Smooth muscle cell of the brain vasculature (primary cell): ENCODE measurements at places on chromosomes 2 and 18.

GRCh38 chr2:149720615-149721014 lies 133.0 kb upstream of the MMADHC start:
- no peak for DNase-seq

DNA sequence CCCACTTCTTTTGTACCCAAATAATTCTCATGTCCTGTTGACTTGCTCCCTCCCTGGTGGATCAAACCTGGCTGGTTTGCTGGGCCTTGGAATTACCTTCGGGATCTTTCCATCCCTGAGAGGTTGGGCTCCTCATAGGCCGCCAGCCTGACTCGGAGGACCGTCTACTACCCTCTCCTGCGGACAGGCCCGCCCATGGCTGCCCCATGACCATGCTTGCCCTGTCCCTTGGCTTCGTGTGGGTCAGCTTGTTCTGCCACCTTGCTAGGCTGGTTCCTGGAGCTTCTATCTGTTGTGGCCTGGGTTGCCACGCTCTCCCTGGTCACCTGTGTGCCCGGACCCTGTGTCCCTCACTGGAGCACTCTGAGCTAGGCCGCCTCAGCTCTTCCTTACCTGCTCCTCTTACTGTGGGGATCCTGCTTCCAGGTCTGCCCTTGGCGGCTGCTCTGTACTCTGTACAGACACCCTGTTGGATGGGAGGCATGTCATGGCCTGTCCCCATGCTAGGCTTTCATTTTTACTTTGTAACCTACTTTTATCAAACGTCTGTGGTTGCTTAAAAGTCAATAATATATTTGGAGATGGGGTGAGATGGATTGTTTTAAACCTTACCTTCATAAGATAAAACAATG lies 29.7 kb upstream of the FHL2 start:
- no peak for DNase-seq

- DNase-seq: no peak
Measured at GRCh38 chr2:172749388-172749787, 13.7 kb downstream of the RAPGEF4 start.

- peak; percentile 55 for DNase-seq
Measured at GRCh38 chr18:33440060-33441043, at the start of gene CCDC178. Gene CCDC178, minus strand, starts transcription at chr18:33440721. Its CDS starts 28,633 bp downstream, at chr18:33412088.

DNA sequence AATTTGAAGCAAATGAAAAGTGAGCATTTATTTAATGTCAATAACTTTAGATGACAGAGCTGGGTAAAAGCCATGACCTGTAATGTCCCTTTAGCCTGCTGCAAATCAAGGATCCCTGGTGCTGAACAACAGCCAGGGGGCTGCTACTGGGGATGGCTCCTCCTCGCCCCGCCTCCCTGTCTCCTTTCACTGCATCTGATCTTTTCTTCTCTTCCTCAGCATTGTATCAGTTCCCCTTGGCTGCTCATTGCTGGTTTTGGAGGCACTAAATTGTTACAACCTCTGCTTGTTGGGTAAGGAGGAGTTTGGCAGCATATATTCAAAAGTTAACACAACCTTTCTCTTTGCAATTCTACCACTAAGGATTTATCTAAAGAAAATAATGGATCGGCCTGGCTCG lies 236.3 kb upstream of the ID2 start:
- DNase-seq: no peak

- DNase-seq: peak; percentile 55
Measured at GRCh38 chr2:73089270-73090030, 17.9 kb upstream of the SFXN5 start.

GRCh38 chr2:128320906-128321771 lies 2.5 kb upstream of the HS6ST1 start:
- DNase-seq: no peak

DNA sequence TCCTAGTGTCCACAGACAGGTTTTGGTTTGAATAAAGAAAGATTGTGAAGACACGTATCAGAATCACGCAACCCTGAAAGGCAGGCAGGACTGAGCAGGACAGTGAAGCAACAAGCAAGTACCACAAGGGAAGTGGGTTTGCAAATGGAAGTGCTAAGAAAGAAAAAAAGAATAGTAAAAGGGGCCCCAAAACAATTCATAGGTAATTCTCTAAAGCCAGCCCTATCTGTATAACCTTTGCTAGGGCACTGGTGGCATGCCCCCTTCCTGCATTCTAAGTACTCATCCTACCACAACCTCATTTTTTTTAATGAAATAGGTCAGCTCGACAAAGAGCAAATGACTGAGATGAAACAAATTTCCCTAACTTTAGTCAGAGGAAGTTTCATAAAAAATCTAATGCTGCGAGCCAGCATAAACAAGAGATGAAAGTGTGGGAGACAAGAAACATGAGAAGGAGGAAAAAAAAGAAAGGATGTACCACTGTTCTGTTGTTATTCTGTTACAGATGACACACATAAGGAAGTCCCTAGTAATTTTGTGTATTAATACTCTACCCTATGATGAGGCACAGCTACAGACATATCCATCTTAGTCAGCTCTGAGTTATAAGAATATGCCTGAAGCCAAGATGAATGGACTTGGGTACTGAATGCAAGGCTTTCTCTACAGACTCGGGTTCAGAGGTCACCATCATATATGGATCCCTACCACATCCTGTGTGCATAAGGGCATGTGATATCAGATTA lies 32.2 kb downstream of the IKZF2 start:
- DNase-seq: peak; percentile 45

GRCh38 chr2:46845542-46846486 lies 69.8 kb downstream of the MCFD2 start:
- no peak for DNase-seq

- no peak for DNase-seq
Measured at GRCh38 chr2:39380525-39381150, 56.4 kb downstream of the MAP4K3 start.

- DNase-seq: no peak
Measured at GRCh38 chr2:28649481-28650265, 102.0 kb upstream of the PPP1CB start.

DNA sequence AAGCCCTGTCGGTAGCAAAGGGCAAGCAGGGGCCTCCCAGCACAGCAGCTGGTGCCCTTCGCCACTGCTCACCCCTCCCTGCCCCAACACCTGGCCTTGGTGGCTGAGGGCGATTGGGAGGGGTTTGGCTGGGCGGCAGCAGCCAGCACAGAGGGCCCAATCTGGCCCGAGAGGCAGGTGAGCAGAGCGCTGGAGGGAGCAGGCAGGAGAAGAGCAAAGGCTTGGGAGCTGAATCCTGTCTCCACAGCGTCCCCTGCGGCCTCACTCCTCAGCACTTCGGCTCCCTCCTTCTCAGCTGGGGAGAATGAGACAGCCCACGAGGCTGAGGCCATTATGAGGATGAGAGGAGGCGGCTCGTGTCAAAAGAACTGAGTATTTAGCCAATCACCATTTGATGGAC lies 74.9 kb upstream of the TAF1B start:
- no peak for DNase-seq

DNA sequence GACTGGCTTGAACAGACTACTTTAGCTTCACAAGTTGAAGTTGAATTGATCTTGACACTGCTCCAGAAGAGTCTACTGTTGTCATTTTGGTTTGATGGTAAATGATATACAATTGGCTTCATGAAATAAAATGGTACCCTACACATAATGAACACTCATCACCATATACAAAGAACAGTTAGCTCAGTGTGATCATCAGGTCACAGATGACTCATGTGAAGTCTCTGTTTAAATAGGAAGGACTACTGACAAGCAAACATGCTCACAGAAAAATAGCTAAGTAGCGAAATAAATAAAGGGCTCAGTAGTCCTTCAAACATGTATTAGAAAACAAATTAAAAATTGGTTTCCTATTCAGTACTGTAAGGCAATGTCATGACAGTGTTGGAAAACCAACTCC lies 96.2 kb downstream of the MEIS1 start:
- DNase-seq: no peak

GRCh38 chr18:48739266-48740067 lies 200.6 kb downstream of the CTIF start:
- no peak for DNase-seq

DNA sequence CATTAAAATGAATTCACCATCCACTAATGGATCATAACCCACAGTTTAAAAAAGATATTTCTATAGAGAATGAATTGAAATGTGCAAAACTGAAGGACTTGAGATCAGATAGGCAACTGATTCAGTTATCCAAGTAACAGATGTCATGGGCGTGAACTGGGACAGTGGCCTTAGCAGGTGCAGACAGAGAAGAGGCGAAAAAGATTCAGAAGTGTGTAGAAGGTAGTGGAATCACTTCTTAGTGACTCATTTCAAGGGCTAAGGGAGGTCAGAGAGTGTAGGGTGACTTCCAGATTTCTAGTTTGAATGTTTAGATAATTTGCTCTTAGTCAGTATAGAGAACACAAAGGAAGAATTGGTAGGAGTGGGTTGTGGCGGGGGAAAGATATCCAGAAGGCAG lies 79.7 kb downstream of the EHBP1 start:
- DNase-seq: no peak

- DNase-seq: no peak
Measured at GRCh38 chr2:39107724-39108273, 13.1 kb downstream of the SOS1 start.

GRCh38 chr2:231743376-231744116 lies 35.2 kb downstream of the PTMA start:
- no peak for DNase-seq

DNA sequence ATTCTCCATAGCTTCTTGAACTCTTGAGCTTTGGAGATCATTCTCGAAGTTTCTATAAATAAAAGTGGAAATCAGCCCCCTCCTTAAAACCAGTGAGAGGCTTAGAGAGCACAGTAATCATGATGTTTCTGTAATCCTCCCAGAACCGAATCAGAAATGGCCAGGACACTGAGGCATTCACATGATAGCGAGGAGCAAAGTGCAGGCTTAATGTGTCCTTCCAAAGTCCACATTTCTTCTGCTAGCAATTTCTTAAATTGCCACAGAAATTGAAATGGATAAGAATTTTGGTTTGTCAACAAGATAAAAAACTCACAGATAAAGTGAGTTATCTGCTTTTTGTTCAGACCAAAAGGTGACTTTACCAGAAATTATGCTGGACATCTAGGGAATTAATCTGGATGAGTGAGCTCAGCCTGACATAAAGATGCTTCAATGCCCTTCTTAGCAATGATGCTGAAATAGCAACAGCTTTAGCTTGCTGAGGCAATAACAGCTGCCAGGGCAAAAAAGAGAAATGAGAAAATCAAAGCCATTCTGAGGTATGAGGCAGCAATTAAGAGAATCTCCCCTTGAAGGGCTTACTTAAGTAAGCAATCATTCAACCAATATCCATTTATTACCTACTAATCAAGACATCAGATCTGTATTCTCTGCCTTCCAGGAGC lies 82.4 kb upstream of the PHLPP1 start:
- no peak for DNase-seq

GRCh38 chr18:68241881-68242280 lies 473.0 kb downstream of the TMX3 start:
- no peak for DNase-seq

GRCh38 chr2:84515788-84516187 lies 510 bp upstream of the DNAH6 start:
- DNase-seq: no peak

- no peak for DNase-seq
Measured at GRCh38 chr18:31102941-31103340, 720 bp upstream of the DSC2 start.

DNA sequence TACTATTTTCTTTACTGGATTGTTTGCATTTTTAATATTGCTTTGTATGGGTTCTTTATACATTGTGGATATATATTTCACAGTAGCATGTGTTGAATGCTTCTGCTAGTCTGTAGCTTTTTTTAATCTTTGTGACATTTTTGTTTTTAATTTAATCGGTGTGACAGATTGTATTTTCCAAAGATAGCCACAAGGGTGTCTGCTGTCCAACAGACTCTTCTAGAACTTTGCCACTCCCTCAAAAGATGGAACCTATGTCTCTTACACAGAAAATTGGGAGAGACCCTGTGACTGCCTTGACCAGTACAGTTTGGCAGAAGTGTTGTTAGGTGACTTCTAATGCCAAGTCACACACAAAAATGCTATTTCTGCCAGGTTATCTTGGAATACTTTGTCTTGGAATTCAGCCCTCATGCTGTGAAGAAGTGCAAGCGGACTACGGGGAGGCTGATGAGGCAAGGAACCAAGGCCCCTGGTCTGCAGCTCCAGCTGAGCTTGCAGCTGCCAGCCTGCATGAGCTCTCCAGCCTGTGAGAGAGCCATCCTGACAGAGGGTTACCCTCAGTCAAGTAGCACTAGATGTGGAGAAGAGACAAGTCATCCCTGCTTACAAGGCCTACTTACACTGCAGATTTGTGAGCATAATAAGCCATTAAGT lies 110.8 kb downstream of the TDRD15 start:
- no peak for DNase-seq

DNA sequence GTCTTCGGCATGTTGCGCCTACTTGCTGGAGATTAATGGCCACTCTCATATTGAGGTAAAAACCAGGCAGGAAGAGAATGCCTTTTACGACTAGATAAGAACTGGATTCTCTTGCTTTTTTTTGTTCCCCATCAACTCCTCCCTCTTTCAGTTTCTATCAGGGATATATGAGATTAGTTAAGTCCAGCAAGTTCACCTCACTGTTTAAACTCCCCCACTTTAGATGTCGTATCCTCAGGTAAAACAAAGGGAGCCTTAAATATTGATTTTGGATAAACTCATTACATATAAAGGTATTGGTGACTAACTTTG lies 98.4 kb downstream of the PLEKHM3 start:
- no peak for DNase-seq

DNA sequence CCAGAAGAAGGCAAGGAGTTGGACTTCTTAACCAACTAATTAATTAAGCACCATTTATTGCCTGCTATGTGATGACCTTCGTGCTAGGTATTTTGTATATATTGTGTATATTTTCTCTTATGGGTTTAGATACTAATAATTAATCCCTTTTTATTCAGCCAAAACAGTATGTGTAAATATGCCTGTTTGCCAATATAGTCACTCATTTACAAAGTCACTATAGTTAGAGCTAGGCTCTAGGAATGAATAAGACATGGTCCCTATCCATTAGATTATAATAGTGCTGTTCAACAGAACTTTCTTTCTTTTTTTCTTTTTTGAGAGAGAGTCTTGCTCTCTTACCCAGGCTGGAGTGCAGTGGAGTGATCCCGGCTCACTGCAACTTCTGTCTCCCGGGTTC lies 51.4 kb downstream of the GREB1L start:
- DNase-seq: no peak

DNA sequence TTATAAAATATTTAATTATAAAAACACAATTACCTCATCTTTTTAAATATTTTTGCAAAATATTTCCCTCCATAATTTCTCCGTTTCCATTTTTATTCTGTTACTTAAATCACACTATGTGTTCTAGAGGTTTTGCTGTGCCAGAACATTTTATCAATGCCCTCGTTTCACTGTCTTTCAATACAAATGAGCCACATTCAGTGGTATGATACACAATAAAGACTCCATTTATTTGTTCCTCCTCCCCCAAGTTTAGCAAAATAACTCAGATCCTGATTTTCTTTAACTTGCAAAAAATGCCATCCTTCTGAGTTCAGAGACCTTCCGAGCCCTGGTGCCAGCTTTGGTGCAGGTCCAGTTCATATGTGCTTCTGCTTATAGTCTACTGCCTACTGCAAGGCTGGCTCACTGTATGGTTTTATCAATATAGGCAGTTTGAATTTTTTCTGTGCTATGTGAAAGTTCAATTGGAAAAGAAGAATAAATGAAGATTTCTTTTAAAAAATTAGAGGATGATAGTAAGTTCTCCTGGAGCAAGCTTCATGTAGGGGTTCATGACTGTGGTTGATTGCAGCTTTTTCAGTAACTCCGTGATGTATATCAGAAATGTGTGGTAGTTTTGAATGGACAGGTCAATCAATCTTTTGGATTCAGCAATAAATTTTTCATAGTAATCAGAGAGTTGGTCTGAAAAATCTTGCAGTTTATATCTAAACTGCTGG lies 42.5 kb downstream of the APOB start:
- DNase-seq: no peak

- no peak for DNase-seq
Measured at GRCh38 chr18:76699923-76700322, 122.4 kb upstream of the ZNF236 start.
